ENCODE measurements at places on chromosomes 3 and 15. TPM values are rescaled to one million over a fixed set of nuclear protein-coding genes. Genes with fewer than 3 reads are reported as not detected.

GRCh38 chr15:67100801-67101581, 35.6 kb downstream of the SMAD3 start:
- no peak for ATAC-seq

GRCh38 chr3:78580681-78581080, 1187.1 kb downstream of the ROBO1 start:
- no peak for ATAC-seq

- ATAC-seq = no peak
Observed at GRCh38 chr3:143850877-143851276, 2.6 kb upstream of the SLC9A9 start.

GRCh38 chr15:66908744-66909095, 156.7 kb upstream of the SMAD3 start:
- ATAC-seq = no peak

DNA sequence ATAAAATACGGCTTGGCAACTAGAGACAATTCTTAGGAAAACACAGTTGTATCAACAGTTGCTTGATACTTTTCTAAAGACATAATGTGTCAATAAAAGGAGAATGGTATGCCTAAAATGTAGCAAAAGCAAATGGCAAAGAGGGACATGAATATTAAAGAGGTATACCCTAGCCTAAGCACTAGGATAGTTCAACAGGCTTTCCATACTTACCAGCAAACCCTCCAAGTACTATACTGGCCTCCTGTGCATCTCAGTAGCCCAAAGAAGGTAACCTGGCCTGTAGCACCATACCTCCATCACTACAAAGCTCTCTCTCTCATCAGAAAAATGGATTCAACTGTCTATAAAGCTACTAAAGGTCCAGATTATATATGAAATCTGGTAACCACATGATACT, 7.5 kb downstream of the SETD2 start:
- ATAC-seq = no peak

DNA sequence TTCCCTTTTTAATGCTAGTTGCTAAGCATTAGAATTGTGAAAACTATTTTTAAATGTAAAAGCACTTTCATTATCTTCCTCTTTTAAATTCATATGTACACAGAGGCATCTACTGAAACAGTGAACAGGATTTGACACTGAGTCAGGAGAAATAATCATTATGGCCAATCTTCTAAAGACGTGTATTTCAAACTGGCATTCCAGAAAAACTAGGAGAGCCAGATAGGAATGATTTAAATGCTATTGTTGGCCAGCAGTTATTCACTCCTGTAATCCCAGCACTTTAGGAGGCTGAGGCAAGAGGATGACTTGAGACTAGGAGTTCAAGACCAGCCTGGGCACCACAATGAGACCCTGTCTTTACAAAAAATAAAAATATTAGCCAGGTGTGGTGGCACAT, 67.6 kb upstream of the RAP2B start:
- no peak for ATAC-seq

DNA sequence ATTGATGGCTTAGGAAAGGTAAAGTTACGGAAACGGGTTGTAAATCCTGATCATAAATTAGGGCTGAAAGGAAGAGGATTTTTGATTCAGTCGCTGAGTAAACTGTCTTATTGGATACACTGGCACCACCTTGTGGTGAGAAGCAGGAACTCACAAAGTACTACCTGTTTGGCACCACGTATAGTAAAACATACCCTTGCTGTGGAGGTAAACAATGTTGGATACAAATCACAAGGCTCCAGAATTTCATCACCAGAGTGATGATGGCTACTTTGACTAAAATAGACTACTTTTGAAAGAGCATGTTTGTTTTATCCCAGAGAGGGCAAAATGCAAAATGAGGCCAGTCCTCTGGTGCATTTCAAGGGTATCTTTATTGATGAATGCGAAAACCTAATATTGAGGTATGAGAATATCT, 216.9 kb downstream of the IGSF11 start:
- ATAC-seq = no peak

- no peak for ATAC-seq
Observed at GRCh38 chr15:74793135-74794028, 11.5 kb downstream of the CSK start.

GRCh38 chr15:88647351-88648105, 8.7 kb downstream of the ISG20 start:
- ATAC-seq = no peak

DNA sequence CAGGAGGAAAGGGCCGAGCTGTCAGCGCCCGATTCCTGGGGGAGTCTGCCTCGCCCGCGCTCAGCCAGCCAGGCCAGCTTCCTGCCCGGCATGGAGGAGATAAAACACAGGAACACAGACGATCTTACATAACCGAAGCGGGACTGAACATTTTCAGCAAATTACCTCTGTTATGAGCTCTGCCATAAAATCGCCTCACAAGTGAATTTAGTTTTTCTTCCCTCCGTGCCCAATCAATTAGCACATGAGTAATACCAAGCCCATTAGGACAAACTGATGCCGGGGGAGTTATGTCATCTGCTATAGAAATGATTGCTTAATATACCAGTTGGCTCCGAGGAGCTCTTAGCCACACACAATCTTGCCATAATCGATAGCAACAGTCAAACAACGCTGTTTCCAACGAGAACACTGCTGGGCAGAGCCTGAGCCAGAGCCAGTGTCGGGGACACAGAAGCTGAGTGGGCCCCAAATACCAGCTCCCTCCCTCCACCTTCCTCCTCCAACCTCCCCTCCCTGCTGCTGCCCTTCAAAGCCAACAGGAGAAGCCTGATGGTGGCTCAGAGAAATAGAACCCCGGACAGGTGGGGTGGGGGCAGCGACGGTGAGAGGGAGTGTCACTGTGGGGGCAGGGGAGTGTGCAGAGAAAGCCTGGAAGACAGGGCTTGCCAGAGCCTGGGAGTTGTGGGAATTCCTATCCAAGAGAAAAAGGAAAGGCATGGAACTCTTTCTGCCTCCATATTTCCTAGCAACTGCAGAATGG, 279.4 kb upstream of the TLE3 start:
- peak; percentile 82 for ATAC-seq

DNA sequence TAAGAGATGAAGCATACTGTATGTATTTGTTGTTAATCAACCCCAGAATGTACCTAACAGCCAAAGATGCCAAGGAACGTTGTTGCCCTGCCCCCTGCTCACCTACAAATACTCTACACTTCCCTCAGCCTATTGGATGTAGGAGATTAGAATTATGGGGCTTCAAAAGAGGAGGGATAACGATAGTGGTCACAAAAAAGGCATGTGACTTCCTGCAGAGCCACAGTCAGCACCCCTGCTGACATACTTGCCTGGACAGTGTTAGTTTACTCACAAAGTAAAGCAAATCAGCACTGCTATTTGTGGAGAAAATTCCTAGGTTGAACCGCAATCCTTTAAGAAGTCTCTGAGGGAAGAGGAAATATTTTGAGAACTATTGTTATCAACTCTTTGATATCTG, 37.9 kb downstream of the PARP15 start:
- no peak for ATAC-seq

- ATAC-seq = no peak
Observed at GRCh38 chr3:34111361-34111760, 312.9 kb downstream of the PDCD6IP start.

DNA sequence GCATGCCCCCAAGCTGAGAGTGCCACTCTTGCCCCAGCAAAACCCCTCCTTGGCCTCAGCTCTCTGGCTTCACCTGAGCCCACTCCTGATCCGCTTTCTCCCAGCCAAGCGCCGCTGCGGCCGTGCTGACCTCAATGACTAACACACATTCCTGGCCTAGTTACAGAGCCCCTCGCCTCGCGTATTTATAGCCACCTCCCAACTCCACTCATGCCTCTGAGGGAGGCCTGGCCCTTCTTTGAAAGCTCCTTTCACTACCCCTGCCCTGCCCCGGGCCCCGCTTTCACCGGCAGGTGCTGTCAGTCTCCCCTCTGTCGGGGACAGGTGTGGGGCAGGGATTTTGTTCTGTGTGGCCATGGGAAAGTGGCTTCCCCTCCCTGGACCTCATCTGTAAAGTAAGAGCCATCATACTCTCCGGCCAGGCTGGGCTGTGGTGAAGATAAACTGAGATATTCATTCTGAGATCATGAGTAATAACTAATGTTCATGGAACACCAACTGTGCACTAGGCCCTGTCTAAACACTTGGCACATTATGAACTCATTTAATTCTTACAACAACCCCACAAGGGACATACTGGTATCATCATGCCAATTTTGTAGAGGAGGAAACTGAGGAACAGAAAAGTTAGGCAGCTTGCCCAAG, 13.2 kb upstream of the ATP2B2 start:
- ATAC-seq = no peak

- no peak for ATAC-seq
Observed at GRCh38 chr3:46646700-46647099, 34.4 kb downstream of the FAM240A start.

DNA sequence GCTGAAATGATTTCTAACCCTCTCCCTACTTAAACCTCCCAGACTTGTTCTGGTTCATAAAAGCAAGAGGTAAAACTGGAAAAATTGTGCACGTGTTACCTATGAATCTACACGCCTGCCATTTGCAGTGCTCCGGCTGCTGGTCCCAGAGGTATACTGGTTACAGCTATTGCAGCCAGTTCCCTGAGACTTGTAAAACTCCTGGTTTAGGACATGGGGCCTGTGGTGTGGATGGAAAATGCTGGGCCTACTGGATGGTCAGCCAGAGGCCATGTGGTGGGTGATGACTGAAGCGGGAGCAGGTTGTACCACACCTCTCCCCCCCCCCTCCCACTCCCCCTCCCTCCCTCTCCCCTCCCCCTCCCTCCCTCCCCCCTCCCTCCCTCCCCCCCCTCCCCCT, 45.0 kb downstream of the SENP2 start:
- no peak for ATAC-seq

- ATAC-seq = no peak
Observed at GRCh38 chr15:61613729-61614128, 384.6 kb upstream of the RORA start.

GRCh38 chr15:88896333-88897033, 1.1 kb upstream of the HAPLN3 start:
- ATAC-seq = no peak

GRCh38 chr15:70323111-70323851, 225.6 kb upstream of the TLE3 start:
- ATAC-seq = peak; percentile 76

DNA sequence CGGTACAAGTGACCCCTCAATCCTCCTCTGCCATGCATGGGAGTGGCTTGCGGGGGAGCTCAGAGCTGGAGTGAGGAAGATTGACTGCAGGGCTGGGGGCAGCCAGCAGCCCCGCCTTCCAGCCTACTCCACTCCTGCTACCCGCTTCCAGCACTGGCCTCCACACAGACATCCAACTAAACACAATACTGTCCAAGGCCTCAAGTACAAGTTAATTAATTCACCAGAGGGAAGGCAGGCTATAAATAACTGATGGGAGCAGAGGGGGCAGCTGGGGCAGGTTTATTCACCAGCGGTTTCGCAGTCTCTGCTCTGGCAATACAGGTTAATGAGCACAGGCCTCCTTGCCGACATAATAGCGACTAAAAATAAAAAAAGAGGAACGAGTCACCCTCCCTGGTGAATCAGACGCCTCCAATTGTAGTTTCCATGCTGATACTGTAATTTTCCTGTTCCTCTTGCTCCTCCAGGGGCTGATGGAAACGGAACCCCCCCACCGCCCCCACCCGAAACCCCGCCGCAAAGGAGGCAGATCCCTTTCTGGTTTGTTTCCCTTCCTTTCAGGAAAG, 166.4 kb upstream of the TLE3 start:
- peak; percentile 68 for ATAC-seq

GRCh38 chr15:59018833-59019232, 31.4 kb downstream of the RNF111 start:
- ATAC-seq = no peak

GRCh38 chr3:142270407-142270806, 45.0 kb upstream of the GK5 start:
- ATAC-seq = no peak

DNA sequence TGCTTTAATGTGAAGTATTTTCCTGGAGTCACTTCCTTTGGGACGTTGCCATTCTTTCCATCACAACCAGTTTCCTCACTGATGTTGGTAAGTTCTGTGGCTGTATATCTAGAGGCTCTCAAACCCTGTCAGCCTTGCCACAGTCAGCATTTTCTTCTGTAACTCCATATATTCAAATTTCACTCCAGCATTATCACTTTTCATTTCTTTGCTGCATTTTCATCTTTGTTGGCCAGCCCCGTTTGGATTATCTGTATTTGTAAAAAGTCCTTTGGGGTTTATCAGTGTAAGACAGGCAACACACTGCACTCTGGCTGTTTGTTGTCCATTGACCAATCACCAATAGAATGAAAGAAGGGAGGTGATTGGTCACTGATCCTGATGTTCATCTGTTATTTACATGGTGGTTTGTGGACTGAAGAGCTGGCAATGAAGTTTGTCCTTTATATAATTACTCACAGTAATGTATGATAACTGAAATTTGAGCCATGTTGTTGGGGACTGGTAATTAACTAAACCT, 20.3 kb downstream of the GMPS start:
- peak; percentile 36 for ATAC-seq

DNA sequence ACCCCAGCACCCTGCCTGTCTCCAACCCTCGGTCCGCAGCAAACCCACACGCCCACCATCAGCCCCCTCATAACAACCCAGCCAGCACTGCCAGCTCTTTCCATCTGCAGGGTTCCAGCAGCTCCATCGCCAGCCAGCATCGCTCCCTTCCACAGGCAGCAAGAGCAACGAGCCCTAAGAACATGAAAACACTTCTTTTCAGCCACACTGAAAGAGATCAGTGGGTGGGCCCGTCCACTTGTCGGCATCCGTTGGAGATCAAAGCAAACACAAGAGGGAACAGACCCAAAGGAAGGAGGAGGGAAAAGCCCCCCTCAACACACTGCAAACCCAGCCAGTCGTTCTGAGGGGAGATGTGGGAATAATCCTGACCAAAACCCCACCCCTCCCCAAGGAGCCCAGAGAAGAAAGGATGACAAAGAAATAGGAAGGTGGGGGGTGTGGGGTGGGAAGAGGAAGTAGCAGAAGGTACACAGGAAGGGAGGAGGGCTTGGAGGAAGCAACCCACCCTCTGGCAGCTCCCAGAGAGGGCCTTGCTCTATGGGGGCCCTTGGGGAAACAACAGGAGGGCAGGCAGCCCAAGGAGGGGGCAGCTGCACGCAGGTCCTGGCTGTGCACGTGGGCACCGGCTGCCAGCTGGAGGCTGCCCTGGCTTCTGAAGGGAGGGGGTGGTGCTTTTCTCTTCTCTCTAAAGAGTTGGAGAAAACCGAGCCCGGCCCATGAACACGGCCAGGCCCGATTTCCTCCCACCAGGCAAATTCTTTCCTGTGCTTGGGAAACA, 473.6 kb upstream of the PROK2 start:
- no peak for ATAC-seq

DNA sequence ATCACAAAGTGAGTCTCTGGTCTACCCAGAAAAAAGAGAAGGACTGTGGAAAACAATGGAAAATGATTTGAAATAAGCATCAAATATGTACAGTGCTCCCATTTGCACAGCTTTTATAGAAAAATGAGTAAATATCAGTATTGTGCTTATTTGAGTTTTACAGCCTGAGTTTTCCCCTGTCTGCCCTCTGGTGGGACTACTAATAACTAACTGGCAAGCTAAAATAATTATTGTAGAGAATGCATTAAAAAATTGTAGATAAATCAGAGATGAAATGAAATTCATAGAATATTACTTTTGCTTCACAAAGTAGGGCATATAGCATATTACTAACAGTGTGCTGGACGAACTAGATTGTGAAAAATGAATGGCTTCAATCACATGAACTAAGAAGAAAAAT, 287.1 kb downstream of the NAALADL2 start:
- no peak for ATAC-seq

The OR5H15 gene
- not detected for total RNA-seq

The SLC6A1 gene
- total RNA-seq = 2.5 TPM

The EPHA3 gene
- total RNA-seq = 20.4 TPM

The ARHGAP31 gene
- 21.9 TPM for total RNA-seq

Measured in gastroesophageal sphincter (tissue), 4 donors.